ENCODE measurements at places on chromosomes 13 and 19. TPM values are rescaled to one million over a fixed set of nuclear protein-coding genes. Genes with fewer than 3 reads are reported as not detected.

The CEACAM7 gene
- total RNA-seq: not detected

The APOC1 gene
- total RNA-seq: 4.4 TPM

The VSTM2B gene
- not detected for total RNA-seq

The SIGLEC11 gene
- not detected for total RNA-seq

The EFNA2 gene
- total RNA-seq: not detected

The SLC44A2 gene
- total RNA-seq: 97.6 TPM

Data from placental pericyte (primary cell).